Lung (tissue), 17 donors: ENCODE measurements at places on chromosomes 3 and 15. TPM values are rescaled to one million over a fixed set of nuclear protein-coding genes. Genes with fewer than 3 reads are reported as not detected.

GRCh38 chr15:88448991-88449461 lies 18.2 kb downstream of the MRPL46 start:
- no peak for DNase-seq

DNA sequence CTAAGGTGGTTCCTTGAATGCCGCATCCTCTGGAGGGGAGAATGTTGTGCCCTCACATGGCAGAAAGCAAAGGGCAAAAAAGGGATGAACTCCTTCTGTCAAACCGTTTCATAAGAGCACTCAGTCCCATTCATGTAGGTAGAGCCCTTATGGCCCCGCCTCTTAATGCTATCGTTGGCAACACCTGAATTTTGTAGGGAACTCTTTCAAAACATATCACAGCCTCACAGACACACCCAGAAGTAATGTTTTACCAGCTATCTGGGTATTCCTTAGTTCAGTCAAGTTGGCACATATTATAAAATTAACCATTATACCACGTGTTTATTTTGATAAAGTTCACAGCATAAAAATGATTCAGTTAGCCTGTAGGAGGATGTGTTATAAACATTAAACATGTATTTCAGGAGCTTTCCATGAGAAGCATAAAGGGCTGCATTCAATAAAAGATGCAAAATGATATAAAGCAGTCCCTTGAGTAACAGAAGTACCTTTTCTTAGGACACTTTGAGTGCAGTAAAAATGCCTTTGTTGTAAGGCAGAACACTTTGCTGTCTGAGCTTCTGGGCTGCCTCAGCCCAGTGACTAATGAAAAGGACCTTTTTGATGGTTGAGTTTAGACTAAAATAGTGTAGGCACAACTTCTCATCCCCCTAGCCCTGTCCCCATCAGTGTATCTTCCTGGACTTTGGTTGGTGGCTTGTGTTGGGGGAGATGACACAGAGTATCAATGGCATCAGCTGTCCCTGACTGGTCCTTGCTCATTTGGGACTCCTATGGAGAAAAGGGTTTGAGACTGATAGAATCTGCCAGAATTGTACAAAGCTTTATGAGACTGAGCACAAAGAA lies 263.5 kb upstream of the TPRG1 start:
- no peak for DNase-seq

GRCh38 chr15:40441565-40442531 lies 1.1 kb downstream of the BAHD1 start:
- DNase-seq = no peak

DNA sequence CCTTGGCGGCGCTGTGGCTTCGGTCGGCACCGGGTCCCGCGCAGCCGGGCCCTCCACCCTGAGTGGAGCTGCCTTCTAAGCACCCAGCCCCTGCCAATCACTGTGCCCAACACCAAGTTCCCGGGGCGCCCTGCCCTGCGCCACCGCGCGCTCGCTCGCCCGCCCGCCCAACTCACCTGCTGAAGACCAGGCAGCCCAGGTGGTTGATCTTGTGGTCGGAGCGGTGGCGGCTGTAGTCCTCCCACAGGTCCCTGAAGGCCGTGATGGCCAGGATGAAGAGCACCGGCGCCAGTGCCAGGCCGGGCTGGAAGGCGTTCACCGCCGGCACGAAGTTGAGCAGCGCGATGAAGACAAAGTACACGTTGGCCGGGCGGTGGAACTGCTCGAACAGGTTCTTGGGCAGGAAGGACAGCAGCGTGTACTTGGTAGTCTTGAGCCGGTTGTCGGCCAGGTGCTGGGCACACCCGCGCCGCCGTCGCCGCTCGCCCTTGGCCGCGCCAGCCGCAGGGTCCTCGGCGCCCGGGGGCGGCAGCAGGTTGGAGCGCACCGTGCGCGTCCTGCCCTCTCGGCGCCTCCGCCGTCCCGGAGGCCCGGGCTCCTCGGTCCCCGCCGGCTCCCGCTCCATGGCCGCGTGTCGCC lies 536 bp downstream of the ATP10A start:
- peak; percentile 53 for DNase-seq

GRCh38 chr15:59249816-59250215 lies 43.2 kb downstream of the LDHAL6B start:
- DNase-seq = no peak

GRCh38 chr3:87354398-87354797 lies 78.0 kb upstream of the POU1F1 start:
- DNase-seq = no peak

DNA sequence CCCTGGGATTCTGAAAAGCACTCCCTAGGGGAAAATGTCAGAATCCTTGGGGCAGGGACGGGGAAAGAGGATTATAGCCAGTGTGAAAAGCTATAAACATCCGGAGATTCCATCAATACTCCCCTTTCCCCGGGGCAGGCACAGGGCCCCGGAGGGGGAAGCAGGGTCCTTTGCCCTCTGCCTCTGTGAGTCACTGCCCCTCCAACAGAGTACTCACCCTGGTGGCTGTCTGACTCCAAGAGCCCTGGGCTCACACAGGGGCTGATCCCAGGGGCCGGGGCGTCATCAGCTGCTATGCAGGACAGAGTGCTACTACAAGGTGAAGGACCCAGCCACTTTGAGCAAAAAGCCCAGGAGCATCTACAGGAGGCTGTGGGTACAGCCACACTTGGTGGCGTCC lies 133.0 kb upstream of the PRR20G start:
- no peak for DNase-seq

Gene ABCF3
- 81.8 TPM for total RNA-seq

Gene SYNPR
- total RNA-seq = not detected

DNA sequence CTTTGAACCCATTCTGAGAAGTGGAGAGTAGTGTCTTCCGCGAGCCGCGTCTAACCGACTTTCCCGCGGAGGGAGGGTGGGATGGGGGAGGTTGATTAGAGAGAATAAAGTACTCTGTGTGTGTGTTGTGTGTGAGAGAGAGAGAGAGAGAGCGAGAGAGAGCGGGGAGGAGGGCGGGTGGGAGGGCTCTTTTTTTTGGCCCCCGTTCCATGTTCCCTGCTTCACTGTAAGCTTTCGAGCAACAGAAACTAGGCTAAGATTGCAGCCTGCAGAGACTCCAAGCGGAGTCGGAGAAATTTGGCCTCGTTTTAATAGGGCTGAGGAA lies 1.6 kb upstream of the MEIS2 start:
- peak; percentile 73 for DNase-seq

DNA sequence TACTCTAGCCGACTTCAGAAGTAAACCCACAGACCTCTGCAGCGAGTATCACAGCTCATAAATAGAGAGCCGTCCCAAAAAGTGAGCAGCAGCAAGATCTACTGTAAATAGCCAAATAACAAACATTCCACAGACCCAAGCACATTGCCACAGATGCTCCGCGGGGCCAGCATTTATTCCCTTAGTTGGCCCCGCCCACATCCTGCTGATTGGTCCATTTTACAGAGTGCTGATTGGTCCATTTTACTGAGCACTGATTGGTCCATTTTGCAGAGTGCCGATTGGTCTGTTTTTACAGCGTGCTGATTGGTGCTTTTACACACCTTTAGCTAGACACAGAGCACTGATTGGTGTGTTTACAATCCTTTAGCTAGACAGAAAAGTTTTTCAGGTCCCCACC lies 17.3 kb upstream of the GABRB3 start:
- DNase-seq = no peak

Gene CYP1A1
- total RNA-seq = 1.00 TPM

DNA sequence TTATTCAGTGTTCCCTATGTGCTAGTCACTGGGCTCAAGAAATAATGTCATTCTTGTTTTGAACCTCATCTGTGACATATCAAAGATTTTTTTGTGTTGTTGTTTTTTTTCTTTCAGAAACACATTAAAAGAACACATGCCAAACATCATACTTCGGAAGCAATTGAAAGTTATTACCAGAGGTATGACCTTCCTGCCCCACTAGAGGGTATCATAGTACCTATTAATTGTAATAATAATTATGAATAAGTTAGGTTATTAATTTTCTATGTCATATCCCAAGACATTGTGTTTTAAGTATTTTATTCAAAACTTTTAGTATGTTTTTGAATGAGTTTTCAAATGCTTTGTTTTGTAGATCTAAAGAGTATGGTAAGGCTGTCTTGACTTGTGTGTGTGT lies 65.7 kb downstream of the CDIN1 start:
- DNase-seq = no peak

GRCh38 chr15:101272584-101272983 lies 4.7 kb downstream of the SELENOS start:
- DNase-seq = no peak

DNA sequence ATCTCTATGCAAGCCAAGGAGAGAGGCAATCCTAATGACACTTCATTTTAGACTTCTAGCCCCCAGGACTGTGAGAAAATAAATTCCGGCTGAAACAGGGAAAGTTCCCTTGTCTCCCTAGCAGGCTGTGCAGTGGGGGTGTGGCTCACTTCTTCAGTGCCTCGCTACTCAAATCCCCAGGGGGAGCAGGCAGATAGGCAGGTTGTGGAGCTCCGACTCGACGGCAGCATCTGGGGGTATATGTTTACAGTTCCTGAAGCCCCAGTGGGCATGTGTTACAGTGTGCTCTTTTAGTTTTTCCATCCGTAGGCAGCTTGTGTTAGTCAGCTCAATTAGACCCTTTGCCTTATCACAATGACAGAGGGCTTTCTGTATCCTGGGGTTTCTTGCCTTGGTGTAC lies 836.5 kb downstream of the PDCD6IP start:
- no peak for DNase-seq

Gene CD200R1
- total RNA-seq = 0.83 TPM

GRCh38 chr3:22704166-22704565 lies 499.0 kb upstream of the UBE2E2 start:
- DNase-seq = no peak

GRCh38 chr3:108488631-108489030 lies 21.8 kb downstream of the MYH15 start:
- DNase-seq = no peak

DNA sequence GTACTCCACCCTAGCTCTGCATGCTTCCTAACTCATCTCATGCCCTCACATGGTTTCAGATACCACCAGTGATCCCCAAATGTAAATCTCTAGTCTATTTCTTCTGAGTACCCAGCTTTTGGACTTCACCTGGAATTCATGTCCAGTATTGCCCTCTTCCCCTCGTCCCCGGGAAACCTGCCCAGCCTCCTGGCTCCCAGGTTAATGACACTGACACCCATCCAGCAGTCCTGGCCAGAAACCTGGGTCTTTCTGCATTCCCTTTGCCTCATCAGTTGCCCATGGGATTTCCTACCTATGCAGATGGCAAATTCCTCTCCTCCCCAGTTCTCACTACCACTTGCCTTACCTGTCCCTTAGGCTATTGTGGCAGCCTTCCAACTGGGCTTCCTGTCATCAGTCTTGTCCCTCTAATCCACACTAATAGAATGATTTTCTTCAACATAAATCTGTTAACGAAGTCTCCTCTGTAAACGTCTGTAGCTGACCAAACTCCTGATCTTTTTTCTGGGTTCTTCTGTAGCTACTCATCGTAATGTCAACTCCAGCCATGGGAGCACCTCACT lies 15.3 kb upstream of the MYLK start:
- DNase-seq = no peak
